ENCODE measurements at places on chromosomes 4 and X.

DNA sequence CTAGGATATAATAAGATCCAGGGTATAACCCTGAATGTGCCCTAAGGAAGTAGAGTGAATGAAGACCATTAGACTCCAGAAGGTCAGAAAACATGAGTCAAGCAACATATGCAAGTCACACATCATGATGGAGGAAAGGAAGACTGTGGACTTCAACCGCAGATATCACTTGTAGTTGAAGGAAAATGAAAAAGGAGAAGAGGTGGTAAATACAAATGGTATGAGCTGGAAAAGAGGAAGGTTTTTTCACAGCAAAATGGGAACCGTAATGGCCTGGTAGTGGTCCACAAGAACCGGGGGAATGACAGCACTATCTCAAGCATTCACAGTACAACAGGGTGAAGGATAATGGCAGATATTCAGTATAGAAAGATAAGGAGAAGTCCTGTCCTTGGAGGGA is 5.2 kb upstream of the SCFD2 start:
- DNase-seq: no peak

- peak; percentile 34 for DNase-seq
Measured at GRCh38 chrX:115584696-115585095, 23.7 kb downstream of the PLS3 start.

DNA sequence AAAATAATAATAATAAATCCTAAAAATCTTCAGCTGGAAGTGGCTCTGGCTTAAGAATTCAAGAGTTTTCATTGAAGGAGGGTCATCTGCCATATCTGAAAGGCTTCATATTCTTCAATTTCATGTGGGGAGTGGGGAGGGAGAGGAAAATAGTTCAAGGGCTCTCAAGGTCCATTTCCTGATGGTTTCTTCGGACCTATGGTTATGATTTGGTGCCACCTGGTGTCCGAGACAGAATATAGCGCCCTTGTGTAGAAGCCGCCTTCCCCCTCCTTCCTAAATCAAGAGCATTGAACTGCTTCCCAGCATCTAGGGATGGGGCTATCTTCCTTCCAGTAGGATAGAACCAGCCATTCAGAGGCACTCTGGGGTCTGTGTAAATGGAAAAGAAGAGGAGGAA is 34.3 kb downstream of the NLGN3 start:
- DNase-seq: peak; percentile 28

- no peak for DNase-seq
Measured at GRCh38 chr4:145045180-145045579, 52.8 kb downstream of the ANAPC10 start.

DNA sequence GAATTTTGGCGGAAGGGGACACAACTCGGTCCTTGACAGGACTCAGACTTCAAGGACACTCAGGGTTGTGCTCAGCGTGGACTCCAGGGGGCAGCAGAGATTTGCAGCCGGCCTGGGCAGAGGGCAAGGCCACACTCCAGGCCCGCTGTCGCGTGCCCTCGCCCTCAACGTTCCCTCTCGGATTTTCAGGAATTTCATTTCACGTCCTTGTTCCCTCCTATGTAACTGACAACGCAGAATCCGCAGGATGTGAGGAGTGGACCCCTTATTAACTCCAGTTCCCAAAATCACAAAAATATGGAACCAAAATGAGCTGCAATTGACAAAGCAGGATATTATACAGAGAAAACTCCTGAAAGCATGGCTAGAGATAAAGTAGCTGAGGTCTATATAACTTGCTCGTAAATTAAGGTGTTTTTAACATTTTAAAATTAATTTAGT is 21.0 kb upstream of the DCTD start:
- DNase-seq: no peak

GRCh38 chr4:78529569-78530209 is 21.9 kb upstream of the ANXA3 start:
- no peak for DNase-seq

GRCh38 chr4:93334003-93334402 is 494.6 kb upstream of the ATOH1 start:
- DNase-seq: no peak

DNA sequence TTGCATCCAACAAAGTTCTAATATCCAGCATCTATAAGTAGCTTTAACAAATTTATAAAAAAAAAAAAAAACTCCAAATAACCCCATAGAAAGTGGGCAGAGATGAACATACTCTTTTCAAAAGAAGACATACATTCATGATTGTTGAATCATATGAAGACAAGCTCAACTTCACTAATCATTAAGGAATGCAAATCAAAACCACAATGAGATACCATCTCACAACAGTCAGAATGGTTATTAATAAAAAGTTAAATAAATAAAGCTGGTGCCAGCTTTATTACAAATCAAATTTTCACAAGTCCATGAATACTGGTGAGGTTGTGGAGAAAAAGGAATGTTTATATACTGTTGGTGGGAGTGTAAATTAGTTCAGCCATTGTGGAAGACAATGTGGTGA is 592.0 kb downstream of the IQCM start:
- DNase-seq: peak; percentile 27

DNA sequence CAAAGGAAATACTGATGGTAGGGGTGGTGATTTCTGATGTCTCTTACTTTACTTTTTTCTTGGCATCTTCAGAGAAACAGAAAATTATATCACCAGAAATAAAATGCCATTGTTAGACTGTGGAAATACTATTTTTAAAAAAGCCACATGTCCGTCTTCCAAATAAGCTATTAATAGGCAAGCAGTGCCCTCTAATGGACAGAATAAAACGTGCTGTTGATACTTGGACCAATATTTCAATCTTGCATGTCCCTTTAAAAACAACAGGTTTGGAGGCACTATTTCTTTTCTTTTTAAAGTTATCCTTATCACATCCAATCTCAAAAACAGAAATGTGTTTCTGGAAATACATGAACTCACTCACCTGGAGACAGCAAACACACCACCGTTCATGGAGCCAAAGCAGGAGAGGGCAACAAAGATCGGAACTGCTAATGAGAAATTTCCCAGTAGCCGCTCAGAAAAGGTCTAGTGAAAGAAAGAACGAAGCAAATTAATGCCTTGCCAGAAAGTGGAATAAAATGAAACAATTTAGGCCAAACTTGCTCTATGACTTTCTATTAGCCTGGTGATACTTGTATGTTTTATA is 59.2 kb downstream of the SLC7A11 start:
- no peak for DNase-seq

- no peak for DNase-seq
Measured at GRCh38 chrX:124190440-124190839, 142.0 kb upstream of the TEX13D start.

GRCh38 chrX:65516756-65517155 is 17.8 kb downstream of the LAS1L start:
- no peak for DNase-seq

- DNase-seq: no peak
Measured at GRCh38 chr4:117660668-117661067, 373.6 kb upstream of the NDST3 start.

DNA sequence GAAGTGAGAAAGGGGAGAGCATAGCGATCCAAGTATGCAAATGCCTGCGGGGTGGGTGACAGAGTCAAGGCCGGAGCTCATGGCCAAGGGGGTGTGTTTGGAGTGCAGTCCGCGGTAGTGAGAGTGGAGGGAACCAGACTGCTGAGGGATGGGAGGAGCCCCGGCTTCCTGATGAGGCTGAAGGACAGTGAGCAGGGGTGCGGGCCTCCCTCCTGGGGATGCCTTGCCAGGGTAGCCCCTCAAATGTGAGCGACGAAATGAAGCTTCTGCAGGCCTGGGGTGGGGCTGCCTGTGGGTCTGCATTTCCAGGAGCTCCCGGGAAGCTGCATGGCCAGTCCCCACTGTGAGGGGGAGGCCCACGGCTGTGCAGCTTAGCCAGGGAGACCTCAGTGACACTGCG is 45.0 kb downstream of the PSAPL1 start:
- DNase-seq: no peak

GRCh38 chr4:170420255-170420693 is 330.5 kb upstream of the AADAT start:
- DNase-seq: peak; percentile 74

DNA sequence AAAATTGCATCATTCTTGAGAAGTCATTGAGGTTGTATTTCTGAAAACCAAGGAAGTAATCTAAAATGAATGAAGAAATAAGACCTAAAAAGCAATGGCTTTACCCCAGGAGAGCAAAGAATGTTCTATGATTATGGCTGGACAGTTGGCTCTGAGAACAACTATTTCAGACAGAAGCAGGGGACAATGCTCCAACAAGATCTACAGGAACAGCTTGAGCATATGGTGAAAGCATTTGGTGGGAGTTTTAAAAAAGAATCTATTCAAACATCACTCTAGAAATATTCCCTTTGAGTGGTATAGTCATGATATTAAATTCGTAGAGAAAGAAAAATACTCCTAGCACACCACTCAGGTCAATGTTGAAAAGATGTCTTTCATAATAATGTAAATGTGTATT is 26.7 kb downstream of the DYNLT3 start:
- no peak for DNase-seq

GRCh38 chr4:86927843-86928395 is 6.9 kb upstream of the AFF1 start:
- DNase-seq: peak; percentile 90

- peak; percentile 84 for DNase-seq
Measured at GRCh38 chrX:48465336-48465933, 4.6 kb downstream of the SLC38A5 start.

- no peak for DNase-seq
Measured at GRCh38 chr4:8255698-8256441, 13.7 kb upstream of the HTRA3 start.

GRCh38 chr4:93719552-93719951 is 109.0 kb upstream of the ATOH1 start:
- no peak for DNase-seq

DNA sequence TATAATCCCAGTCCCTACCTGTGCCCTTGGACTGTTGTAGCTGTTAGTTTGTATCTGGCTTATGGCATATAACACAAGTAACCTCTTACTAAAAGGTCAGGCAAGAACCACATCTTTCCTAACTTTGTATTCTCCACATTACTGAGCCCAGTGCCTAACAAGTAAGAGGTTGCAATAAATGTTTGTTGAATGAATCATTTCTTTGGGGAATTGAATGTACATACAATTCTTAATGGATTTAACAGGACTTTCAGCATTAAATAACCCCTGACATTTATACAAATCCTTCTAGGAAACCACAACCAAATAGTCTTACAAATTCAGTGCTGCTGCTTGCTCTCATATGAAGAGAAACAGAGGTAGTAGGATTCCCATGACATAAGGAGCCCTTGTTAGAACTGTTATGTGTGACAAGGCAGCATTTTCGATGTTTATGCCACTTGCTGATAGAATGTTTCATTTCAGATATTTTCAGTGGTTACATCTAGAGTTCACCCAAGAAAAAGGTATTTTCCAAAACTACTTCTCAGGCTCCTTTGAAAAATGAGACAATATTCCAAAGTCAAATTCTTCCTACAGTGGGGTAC is 62.0 kb downstream of the MBNL3 start:
- peak; percentile 57 for DNase-seq

DNA sequence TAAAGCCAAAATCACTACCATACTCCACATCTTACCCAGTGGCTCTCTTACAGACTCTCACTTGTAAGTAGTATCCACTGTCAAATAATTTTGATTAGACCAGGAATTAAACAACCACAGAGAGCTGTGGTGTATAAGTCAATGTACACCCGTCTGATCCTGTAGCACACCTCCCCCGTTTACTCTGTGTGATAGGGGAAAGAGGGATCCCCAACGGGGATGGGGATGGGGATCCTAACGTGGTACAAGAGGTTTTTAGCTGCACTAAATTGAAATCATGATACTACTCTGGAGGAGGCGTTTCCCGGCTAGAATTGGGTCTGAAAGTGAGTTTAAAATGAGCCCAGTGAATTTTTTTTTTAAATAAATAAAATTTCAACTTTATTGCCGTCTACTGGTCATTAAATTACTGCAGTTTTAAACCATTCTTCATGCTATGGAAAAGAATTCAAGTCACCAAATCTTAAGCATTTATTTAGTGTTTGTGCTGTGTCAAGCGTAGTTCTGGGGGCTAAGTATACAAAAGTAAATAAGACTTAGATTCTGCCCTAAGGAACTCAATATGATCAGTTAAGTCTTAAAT is 76.6 kb downstream of the INTS12 start:
- no peak for DNase-seq

DNA sequence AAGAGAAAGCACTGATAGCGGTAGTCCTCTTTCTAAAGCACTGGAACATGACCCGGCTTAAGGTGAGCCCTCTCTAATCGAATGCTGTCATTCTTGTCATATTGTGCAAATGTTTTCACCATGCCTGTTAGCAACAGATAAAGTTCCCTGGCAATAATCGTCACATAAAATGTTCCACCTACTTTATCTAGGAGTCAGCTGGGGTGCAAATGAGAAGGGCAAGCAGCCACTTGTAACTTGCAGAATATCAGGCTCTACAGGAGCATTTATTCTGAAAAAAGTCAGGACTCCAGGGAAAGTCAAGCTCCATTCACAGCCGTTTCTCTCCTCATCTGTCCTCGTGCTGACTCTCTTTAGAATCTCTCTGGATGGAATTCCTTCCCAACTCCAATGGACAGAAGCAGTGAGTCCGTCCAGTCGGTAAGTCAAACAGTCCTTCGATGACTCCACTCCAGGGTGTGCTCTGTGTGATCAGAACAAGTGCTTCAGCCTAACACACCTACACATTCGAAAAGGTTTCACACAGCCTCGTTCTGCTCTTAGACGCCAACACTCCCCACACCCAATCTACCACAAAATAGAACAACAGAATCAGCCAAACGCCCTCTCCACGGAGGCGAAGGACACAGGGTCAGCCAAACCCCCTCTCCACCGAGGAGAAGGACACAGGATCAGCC is 101.7 kb upstream of the FRG1 start:
- DNase-seq: no peak

DNA sequence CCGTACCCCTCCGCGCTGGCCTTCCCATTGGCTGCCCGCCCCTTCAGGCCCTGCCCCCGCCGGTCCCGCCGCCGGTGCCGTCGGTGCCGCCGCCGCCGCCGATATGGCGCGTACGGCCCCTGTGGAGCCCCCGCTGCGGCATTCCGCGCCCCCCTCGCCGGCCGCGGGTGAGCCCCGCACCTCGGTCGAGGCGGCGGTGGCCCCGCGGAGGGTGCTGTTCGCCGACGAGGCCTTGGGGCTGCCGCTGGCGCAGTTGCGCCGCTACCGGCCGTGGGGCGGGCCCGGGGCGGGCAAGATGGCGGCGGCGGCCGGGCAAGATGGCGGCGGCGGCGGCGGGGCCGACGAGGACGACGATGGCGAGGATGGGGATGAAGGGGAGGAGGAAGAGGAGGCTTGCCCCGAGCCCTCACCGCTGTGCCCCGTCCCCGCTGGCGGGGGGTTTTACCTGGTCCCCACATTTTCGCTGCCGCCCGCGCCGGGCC is at the start of gene PPP1R3F:
Gene PPP1R3F, plus strand, starts transcription at position 27 of the 482 bp plus-strand sequence. Its CDS starts 77 bp downstream, at position 104.
- peak; percentile 2 for DNase-seq
